NCI-H1105 treated with DMSO at 0.1 percent for 48 hours (cell line): ENCODE measurements at places on chromosomes 3 and 15.

DNA sequence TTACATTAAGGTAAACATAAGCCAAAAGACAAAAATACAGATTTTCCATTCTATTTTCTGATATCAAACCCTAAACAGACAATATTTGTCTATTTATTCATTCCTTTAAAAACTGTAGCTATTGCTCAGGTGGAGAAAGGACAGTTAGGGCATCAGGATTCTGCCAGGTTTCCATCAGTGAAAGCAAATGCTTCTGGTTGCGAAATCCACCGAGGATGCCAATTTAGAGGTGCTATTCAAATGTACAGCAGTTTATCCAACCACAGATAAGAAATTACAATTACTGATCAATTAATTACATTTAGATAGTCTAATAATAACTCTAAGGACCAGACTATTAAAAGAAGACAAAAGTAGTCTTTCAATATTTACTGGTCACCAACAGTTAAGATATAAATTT, 3.9 kb downstream of the TOMM70 start:
- no peak for DNase-seq

DNA sequence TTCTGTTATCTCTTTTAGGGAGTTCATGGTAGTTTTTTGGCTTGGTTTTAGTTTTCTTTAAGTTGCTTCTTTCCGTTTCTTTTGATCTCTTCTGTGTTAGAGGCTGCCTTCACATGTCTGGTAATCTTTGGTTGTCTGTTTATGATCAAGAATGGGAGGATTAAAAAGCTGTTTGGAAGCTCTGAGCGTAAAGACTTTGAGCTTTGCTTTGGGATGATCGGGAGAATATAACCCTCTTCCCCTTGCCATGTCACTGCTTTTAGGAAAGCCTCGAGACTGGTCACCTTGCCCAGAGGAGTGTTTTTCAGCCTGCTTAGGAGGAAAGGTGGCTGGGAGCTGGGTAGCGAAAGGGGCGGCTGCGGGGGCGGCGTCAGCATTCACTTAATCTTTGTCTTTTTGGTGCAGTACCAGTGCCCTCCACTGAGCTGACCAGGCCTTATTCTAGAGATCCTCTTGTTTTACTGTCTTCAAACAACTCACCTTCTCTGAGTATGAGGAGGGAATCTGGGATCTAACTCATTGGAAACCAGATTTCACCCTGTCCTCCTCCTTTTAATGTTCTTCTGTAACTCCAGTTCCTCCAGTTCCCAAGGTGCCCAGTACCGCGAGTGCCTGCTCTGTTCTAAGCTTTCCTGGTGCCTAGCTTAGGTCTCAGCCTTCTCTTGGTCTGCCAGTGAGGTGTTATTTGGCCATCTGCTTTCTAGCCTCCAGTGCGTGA, 15.5 kb downstream of the TATDN2 start:
- DNase-seq, result no peak

DNA sequence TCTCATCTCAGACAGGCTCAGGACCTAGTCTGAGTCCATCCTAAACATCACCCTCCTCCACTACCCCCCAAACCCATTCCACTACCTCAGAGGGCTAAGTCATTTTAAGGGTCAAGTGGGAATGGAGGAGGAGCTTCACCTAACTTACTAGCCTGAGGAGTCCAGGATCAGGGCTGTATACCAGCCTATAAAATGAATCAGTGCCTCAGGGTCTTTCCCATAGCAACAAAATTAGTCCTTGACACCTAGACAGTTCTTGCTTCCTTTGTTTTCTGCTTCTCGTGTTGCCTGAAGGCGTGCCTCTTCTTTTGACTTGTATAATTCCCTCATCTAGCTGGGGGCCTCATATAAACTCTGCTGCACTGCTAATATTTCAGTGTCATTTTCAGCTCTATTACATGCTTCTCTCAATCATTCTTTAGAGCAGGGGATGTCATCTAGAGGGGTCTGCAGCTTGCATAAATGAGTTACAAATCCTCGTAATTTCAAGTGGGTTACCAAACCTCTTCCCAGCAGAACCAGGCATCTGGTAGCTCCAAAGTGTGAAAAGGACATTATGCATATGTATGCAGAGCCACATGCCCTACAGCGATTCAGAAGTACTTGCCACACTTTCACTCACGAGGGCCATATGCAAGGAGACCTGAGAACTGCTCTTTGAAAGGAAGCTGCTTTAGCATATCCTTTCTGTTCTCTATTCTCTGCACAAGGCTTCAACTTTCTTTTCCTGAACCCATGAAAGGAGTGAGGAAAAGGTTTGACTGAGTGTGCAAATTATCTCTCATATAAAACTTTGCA, 311.7 kb upstream of the SEMA6D start:
- no peak for DNase-seq

GRCh38 chr15:100525436-100525835, 3.3 kb downstream of the CERS3 start:
- DNase-seq, result no peak

GRCh38 chr15:63198371-63199250, 9.2 kb downstream of the RAB8B start:
- DNase-seq, result peak; percentile 50

- DNase-seq, result no peak
Measured at GRCh38 chr3:28240441-28240840, 978 bp upstream of the CMC1 start.

GRCh38 chr3:161602475-161602874, 105.9 kb downstream of the OTOL1 start:
- no peak for DNase-seq

GRCh38 chr3:24595796-24596195, 101.1 kb upstream of the THRB start:
- DNase-seq, result no peak

- no peak for DNase-seq
Measured at GRCh38 chr3:149235599-149236424, 14.2 kb upstream of the CP start.

- peak; percentile 41 for DNase-seq
Measured at GRCh38 chr3:31614162-31614921, 81.6 kb downstream of the STT3B start.

DNA sequence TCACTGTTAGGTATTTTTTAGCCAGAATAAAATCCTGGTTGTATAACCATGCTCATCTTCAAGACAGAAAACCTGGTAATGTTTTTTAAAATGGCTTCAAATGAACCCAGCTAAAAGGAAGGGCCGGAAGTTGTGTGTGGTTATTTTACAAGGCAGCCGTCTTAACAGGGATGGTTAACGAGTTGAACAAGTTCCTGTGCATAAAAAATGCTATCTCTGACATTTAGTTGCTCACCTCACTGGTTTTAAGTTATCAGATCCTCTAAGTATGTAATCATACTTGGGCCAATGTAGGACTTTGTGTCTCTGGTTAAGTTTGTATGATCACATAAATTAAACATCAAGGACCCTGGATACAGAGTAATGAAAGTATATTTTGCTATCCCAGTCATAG, 2.1 kb downstream of the ATP11B start:
- no peak for DNase-seq

DNA sequence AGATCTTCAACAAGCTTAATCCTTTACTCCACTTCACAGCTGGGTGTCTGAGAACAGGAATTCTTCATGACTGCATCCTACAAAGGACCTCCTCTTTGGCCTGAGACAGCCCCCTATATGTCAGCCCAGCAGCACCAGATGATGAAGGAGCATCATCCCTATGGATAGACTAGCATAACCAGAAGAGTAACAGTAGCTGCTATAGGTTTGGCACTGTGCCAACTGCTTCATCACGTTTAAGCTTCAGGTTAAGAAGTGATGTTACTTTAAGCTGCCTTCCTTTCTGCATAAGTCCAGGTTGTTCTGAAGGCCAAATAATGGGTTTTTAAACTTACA, 50.6 kb downstream of the CMSS1 start:
- DNase-seq, result peak; percentile 28

GRCh38 chr3:116929505-116930222, 220.1 kb downstream of the TUSC7 start:
- no peak for DNase-seq

DNA sequence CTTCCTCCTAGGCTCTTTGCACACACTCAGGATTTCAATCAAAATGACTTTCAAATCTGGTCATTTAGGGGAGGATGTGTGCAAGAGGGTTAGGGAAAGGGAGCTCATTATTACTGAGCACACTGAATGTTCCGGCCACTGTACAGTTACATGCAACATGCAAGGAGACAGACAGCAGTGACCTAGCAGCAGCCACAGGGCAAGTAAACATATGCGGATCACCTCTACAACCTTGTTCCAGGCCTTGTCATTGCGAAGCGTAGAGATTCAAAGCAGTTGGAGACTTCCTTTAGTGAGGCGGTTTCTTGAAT, 837.6 kb downstream of the AGBL1 start:
- no peak for DNase-seq

GRCh38 chr3:27193056-27193455, 176.1 kb downstream of the NEK10 start:
- no peak for DNase-seq

DNA sequence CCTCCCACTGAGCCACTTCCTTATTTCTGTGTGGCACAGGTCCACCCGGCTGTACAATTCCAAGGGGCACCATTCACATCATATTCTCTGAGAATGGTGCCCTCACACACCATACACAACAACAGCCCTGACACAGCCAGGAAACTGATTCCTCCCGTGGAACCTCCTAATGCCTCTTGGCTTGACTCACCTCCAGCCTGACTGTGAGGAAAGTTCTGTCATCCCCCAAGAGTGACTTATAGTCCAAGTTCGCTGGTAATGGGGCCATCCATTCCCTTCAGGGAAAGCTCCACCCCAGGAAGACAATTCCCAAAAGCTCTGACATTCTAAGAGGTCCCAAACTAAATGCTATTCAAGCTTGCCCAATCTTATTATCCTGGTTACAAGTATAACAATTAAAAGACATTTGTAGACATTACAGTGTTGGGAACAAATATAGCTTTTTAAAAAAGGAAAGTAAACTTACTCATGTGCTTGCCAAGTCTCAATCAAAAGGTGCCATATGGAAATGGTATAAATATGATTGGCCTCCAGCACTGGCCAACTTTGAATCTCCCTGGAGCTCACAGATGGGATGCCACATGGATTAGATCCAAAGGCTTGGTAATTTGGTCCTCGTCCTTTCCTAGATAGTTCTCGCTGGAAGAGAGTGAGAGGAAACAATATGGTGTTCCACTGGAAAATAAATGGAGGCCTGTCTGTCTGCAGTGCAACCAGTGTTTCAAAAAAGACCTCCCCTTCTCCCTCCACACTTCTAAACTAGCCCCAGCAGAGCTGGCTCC, 56.3 kb upstream of the PSMD6 start:
- DNase-seq, result no peak

GRCh38 chr3:108669208-108669607, 79.7 kb downstream of the DZIP3 start:
- DNase-seq, result no peak

DNA sequence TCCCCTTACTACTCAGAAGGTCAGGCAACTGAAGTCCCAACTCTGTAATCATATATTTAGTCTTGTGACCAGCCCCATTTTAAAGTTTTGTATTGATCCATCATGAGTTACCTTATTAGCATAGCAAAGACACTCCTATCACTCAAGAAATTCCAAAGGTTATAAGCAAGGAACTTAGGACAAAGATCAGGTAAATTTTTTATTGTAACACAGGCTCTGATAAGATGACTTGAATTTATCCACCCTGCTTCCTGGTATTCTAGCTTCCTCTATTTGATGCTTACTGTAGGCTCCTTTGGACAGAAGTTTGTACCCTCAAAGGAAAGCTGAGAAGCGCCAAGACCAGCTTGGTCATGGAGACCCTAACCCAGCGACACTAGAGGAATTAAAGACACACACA, 8.2 kb upstream of the NDN start:
- DNase-seq, result no peak

DNA sequence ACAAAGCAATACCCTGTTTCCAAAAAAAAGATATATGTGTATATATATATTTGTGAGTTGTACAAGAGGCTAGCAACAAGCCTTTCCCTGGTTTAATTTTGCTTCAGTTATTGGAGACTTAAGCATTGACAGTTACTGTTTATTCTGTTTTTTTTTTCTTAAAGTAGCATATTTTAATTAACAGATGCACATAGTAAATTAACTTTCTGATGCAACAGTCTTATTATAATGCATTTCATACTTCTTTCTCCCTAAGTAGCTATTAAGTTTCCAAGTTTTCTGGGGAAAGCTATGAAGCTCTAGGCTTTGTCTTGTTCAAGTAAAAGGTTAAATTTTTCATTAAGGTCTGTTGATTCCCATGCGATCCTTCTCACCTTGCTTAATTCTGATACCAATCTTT, 17.9 kb downstream of the PRKCI start:
- DNase-seq, result no peak

GRCh38 chr15:63473007-63473748, 31.2 kb upstream of the USP3 start:
- DNase-seq, result no peak

DNA sequence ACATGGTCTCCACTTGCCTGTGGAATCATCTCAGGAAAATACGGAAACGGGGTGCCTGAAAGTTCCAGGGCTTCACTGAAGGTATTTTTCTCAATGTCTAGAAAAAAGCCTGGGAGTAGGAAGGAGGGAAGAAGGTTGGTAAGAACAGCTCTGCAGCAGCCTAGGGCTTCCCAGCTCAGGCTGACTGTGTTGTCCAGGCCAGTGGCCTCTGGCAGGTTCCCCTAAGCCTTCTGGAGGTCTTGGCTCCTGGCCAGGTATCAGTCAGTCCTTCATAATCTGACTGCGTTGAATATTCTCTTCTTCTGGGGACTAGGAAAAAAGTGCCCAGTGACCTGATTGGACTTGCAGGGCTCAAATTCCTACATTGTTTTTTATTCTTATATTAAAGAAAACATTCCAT, 38.6 kb downstream of the SSR3 start:
- DNase-seq, result peak; percentile 41

DNA sequence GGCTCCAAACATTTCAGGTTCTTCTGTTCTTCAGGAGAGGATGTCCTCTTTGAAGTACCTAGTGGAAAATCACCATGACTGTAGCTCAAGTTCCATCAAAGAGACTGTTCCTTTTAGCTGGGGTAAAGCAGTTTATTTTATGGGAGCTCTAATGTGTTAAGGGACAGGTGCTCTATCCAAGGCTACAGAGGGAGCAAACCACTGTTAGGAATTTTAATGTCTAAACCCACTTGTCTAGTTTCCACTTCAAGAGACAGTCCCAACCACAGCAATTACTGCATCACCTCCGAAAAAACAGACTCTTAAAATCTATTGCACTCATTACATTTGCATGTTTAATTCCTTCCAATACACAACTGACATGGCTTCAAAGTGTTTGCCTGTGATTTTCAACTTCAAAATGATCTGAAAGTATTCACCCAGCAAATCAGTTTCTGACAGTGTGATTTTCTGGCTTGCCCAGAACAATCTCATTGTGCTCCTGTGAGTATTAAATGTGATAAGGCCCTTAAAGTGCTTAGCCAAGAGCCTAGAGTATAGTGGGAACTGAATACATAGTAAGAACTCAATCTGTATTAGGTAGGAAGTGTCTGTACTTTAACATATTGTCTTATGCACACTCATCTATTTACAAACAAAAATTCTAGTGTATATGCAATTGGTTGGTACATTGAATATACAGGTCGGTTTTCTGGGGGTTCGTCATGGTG, 266.5 kb upstream of the CCDC54 start:
- DNase-seq, result peak; percentile 25

GRCh38 chr3:12268049-12268735, 20.7 kb upstream of the PPARG start:
- DNase-seq, result no peak

GRCh38 chr3:149366941-149367840, 10.3 kb downstream of the TM4SF1 start:
- DNase-seq, result no peak
